ENCODE measurements at places on chromosomes 7 and 10.

- no peak for DNase-seq
These were observed 160.2 kb upstream of the DPP6 start for GRCh38 chr7:153891990-153892389.

GRCh38 chr7:113804475-113805095 lies 114.2 kb downstream of the PPP1R3A start:
- no peak for DNase-seq

- DNase-seq = no peak
These were observed 78.9 kb downstream of the FOXL3 start for GRCh38 chr7:368651-369475.

DNA sequence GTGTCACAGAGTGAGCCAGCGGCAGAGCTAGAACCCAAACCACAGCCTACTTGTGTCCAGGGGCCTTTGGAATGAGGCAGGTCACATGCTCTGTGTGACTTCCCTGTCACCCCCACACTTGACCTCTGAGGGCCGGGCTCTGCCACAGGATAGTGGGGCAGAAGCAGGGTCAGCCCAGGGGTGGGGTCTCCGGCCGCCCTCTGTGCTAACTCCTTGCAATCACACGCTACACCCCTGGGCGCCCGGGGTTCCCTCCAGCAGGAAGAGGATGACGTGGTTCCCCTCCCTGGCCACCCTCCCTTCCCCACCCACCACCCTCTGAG lies 19.8 kb downstream of the TECPR1 start:
- no peak for DNase-seq

GRCh38 chr10:10207538-10207937 lies 810.1 kb upstream of the CELF2 start:
- no peak for DNase-seq

DNA sequence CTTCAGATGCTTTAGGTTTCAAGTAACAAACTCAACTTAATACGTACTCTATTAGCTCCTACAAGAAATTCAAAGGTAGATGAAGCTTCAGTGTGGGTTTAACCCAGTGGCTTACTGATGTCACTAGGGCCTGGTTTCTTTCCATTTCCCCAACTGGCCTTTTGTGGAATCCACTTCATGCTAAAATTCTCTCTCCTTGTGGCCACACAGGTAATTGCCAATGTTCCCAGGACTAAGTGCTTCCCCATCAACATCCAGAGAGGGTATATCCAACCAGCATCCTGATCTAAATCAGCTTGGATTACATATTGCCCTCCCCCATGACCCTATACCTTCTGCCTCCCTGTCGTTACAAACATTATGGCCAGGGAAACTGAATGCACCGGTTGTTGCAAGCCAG lies 10.7 kb downstream of the FBXL13 start:
- DNase-seq = no peak

- DNase-seq = no peak
These were observed 5.6 kb downstream of the IL2RA start for GRCh38 chr10:6056411-6057135.

- no peak for DNase-seq
These were observed 88.5 kb downstream of the PRLHR start for GRCh38 chr10:118506671-118507590.

DNA sequence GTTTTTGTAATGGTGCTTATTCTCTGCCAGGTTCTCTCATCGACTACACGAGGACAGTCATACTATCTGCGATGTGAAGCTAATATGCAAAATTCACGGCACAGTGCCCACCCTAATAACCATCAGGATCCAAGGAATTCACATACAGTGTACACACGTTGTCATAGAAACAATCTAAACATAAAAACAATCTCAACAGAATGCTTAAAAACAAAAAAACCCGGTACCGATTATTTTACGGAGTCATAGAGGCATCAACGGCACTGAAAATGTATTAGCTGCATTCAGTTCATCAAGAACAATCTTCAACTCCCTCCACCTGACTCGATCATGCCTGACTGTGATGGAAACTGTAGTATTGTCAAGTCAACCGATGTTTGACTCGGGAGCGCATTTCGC lies 628 bp downstream of the MRPS33 start:
- DNase-seq = no peak

DNA sequence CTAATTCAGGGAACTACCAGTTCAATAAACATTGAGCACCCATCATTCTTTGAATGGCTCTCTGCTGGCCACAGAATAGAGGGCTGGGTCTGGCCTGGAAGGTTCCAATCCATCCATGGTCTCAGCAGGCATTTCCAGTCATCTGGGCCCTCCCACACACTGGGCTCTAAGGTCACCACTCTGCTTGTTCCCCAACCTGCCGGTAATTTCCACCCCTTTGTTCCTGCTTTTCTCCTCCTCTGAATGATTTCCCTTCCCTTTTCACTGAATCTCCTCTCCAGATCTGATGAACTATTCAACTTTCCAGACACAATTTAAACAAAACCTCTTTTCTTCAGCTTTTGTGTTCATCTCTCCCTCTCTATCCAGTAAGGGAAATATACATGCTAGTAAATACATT lies 2.6 kb downstream of the BZW2 start:
- no peak for DNase-seq

DNA sequence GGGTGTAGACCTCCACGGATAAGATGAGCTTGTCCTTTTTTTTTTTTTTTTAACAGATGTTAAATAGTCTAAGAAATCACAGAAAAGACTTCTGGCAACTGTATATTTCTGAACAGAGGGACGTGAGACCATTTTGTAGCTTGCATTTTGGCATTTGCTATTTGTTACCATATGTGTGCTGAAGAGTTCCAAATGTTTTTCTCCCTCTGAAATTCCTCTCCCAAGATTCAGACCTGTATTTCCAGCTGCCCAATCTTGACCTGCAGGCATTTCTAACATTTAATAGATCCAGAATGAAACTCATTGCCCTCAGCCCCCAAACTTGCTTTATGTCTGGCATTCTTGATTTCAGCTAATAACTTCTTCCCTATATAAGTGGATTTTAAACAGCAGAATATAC lies 223.1 kb upstream of the FZD1 start:
- DNase-seq = no peak

DNA sequence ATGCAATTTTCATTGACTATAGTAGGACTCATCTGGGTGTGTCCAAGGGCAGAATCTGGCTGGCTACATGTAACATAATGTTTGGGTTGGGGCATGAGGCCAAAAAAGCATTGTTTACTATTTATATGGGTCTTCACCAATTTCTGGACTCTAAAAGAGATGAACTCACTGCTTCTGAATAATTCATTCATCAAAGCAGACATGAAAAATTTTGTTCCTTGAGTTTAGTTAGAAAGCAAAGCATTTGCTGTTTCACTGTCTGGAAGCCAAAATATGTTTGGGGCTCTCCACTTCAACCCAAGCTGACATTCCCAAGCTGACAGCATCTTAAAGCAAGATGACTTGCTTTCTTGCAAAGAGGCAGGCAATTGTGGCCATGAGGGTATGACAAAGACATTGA lies 670.6 kb downstream of the SUGCT start:
- no peak for DNase-seq

DNA sequence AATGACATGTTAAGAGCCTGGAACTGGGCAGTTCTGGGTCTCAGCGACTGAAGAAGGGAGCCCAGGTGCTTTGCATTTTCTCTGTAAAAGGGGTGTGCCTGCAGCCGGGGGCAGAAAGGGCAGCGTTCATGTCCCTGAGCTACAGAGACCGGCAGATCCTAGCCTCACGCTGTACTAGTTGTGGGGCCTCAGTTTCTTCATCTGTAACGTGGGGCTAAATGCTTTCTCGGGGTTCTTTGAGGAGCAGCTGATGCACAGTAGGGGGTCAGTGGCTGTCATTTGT lies 79.6 kb downstream of the NEURL1 start:
- DNase-seq = no peak

DNA sequence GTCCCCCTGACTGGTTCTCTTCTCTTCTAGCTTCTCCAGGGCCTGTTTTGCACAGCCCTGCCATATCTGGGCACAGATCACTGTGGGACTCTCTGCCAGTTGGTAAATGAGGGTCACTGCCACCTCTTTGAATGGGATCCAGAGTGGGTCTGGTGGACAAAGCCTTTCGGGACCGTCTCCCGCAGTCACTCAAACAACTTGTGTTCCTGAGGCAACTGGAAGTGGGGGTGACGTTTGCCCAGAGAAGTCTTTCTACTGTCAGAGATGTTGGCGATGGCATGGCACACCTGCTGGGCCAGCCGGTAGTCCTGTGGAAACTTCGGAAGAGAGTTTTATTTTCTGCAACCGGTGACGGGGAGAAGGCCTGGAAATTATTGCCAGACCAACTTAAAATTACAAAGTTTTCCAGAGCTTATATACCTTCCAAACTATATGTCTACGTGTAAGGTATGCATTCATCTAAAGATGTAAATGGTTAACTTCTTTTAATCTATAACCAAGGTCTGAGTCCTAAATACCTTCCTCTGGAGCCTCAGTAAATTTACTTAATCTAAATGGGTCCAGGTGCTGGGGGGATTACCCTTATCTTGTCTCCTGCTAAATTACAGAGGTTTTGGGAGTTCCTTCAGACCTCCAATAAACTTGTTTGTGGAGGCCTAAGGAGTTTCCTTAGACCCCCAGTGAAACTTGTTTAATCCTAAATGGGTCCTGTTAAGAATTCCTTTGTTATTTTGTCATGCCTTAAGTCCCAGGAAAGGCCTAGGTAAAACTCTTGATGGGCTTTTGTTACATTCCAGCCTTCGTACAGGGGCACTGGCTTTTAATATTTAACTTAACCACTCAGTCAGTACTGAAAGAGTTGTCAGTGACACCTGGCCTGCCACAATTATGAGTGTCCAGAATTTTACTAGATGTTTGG lies 94.0 kb downstream of the NPSR1 start:
- DNase-seq = no peak

DNA sequence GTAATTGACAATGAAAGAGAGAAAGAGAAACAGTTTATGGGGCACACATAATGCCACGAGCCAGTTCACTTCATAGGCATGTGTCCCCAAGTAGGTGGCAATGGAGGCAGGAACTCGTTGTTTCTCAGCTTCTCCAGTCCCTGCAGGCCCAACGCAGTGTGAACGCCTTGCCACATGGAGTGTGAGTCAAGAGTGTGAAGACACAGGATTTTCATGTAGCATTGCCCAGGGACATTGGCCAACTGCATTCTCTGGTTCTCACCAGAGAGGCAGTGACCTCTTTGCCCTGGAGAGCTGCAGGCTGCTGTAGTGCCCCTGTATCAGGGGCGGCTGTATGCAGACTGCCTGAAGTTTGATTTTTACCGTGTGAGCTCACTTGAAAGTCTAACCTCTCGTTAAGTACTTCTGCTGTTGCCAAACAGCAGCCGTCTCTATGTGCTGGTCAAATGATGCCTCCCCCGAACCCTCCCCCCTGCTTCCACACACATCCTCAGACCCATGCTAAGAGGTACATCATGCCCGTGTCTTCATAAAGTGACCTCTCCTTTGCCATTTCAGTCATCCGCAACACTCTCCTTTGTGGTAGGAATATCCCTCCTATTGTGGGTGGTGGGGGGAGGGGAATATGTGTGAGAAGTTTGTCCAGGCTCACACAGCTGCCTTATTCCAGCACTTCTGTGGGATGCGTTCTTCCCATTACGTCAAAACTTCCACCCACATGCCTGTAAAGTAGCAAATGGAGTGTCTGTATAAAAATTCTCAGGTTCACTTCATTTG lies 12.7 kb downstream of the LRRC18 start:
- DNase-seq = no peak

GRCh38 chr7:55083206-55083605 lies 64.4 kb downstream of the EGFR start:
- no peak for DNase-seq

DNA sequence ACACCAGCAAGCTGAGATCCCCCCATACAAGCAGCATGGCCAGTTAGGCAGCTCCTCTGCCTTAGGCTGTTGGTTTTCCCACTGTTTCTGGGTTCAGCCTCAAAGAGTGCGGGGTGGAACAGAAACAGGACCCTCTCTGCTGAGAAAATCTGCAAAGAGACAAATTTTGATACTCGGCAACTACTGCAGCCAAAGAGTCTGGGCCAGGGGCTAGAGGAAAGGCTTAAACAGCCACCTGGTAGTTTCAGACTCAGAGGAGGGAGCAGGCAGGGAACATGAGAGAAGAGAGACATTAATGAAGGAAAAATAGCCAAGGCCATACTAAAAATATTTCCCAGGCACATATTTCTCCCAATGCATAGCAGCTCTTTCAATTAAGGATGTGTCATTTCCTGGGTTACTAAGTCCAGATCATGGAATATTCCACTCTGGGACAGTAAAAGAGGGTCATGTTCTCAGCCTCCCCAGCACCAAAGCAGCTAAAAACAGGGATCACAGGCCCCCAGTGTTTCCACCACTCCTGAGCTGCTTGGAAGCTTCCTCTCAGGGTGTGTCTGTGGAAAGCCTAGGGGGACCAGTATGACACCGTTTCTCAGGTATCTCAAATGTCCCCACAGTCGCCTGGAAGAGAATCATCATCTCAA lies 29.8 kb downstream of the PDLIM1 start:
- no peak for DNase-seq

DNA sequence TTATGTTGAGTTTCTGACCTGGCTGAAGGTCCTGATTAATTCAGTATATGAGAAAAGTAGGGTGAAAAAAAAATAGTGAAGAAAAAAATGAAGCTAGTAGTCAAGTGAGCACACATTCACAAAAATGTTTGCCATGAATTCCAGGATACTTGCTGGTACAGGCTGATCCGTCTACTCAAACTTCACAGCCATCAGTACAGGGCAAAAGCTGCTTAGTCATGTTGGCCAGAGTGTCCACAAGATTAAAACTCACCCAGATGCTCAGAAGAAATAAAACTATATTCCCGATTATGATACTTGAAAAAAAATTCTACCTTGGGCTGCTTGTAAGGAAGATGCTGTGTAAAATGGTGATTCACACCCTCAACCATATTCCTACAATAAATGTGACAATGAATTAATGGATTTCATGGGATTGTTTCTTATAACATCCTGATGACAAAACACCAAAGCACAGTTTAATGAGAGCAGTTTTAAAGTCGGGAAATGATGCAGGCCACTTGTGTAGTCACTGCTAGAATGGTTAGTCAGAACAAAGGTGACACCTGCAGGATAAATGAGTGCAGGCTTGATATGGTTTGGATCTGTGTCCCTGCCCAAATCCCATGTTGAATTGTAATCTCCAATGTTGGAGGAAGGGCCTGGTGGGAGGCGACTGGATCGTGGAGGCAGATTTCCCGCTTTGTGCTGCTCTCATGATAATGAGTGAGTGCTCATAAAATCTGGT lies 49.2 kb upstream of the ANKRD1 start:
- no peak for DNase-seq

DNA sequence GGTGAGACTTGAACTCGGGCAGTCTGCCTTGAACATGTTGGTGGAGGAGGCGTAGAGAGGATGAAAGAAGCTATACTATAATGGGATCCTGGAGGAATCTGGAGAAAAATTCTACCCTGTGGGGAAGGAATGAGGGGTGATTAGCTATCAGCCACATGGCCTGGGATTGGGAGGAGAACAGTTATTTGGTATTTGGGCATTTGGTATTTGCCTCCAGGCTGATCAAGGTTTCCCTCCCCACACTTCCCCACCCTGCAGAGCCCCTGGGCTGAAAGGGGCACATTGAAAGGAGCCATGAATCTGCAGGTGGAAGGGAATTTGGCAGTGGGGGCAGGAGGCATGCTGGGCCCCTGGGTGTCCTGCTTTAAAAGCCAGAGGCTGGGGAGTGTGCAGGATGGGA lies 235.3 kb downstream of the INHBA start:
- no peak for DNase-seq

All from stimulated activated CD4-positive, alpha-beta T cell treated with anti-CD3 and anti-CD28 coated beads, Interleukin-12 subunit alpha, Interleukin-12 subunit beta, amount 100 ng/mL, for 48 hours (primary cell).